ENCODE measurements at places on chromosomes 1 and 21.

DNA sequence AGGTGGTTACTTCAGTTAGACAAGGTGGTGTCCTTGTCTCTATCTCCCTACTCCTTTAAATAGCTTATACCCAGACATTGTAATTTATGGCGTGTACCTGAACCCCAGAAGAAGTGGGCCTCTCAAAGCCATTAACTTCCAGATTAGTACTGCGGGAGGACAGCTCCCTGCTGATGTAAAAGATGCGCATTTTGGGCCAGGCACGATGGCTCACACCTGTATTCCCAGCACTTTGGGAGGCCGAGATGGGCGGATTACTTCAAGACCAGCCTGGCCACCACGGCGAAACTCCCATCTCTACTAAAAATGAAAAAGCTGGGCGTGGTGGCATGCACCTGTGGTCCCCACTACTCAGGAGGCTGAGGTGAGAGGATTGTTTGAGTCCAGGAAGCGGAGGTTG is 15.0 kb upstream of the PLEKHM2 start:
- DNase-seq = no peak

DNA sequence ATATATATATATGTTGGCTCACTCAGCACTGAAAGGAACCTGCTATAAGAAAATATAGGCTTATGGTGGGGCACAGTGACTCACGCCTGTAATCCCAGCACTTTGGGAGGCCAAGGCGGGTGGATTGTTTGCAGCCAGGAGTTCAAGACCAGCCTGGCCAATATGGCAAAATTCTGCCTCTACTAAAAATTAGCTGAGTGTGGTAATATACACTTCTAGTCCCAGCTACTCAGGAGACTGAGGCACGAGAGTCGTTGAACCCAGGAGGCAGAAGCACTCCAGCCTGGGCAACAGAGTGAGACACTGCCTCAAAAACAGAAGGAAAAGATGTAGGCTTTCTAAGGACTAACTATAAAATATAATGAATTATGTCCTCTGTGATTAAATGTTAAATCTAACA is 14.6 kb upstream of the MUTYH start:
- no peak for DNase-seq

DNA sequence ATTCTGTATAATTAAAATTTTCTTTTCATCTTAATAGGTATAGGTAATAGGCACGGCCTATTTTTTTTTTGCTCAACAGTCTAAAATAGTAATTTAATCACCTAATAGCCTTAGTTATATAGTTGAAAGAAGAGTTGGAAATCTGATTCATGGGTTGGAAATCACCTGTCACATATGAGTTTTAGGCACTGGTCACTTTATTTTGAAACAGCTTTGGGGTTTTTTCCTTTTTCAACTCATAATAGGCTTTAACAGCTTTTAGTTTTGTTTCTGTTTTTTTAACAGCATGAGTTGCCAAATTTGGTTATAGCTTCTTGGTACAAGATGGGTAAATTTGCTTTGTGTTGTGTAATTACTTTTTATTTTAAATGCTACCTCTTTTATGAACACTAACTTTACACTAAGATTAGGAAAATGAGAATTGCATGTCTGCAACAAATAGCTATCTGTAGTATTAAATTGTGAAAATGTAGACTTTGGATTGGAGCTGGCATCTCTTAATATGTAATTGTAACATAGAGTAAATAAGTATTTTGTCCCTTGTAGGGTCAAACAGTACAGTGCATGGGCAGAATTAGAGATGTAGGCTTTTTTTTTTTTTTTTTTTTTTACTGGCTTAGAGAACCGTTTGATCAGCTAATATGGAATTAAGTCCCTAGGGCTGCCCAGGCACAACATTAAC is 109.8 kb downstream of the OSBPL9 start:
- DNase-seq = no peak

- no peak for DNase-seq
Observed at GRCh38 chr1:4177425-4178150, 277.5 kb upstream of the C1orf174 start.

GRCh38 chr21:33036430-33037162 is 10.9 kb downstream of the OLIG2 start:
- no peak for DNase-seq

DNA sequence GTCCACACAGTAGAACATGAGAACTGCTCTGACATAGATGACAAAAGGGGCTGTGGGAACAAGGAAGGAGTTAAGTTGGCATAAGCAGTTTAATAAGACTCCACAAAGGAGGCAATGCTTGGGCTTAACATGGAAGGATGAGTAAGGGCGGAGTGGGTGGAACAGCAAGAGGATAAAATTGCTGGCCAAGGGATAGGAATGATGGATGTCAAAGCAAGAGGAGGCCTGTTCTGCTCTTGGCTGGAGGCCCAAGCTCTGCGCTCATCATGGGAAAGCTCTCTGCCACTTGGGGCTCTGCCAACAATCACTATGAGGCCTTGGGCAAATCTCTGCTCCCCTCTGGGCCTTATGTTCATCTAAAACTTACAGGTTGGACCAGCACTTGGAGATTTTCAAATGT is 98.3 kb upstream of the CAMK1G start:
- peak; percentile 50 for DNase-seq

GRCh38 chr1:199010492-199010891 is 371.7 kb downstream of the PTPRC start:
- no peak for DNase-seq

DNA sequence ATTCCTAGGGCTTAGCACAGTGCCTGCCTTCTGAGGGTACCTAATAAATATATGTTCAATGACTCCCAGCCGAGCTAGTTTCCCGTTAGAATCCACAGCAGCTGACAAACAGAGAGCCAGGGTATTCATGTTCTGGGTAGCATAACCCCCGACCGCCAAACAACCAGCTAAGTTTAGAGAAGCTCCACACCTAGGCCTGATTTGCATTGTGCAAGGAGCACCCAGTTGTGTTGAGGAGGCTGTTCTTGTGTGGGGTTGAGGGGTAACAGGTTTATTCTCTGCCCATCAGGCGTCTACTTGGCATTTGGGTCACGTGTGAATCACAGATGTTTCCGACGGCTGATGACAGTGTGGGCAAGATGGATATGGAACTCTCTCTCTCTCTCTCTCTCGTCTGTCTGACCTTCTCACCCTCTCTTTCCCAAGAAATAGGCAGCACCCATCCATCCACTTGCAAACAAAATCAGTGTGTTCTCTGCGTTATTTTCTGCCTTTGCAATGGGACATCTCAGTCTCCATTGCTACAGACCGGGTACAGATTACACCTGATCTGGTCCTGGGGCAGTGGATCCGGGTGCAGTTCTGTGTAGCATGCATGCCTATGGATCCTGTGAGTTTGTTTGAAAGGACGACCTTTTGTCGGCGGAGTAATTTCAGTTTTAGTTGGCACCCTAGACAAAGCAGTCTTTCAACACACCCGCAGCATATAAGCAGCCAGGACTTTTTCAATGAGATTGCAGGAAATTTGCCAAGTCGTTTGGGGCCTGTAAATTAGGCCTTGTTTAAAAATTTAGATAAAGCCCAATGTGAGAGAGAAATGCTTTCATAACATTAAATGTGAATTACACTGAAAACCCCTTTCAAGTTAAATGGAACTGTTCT is 29.4 kb downstream of the KAZN start:
- DNase-seq = no peak

GRCh38 chr1:27542463-27543273 is 52.7 kb upstream of the WASF2 start:
- DNase-seq = no peak

DNA sequence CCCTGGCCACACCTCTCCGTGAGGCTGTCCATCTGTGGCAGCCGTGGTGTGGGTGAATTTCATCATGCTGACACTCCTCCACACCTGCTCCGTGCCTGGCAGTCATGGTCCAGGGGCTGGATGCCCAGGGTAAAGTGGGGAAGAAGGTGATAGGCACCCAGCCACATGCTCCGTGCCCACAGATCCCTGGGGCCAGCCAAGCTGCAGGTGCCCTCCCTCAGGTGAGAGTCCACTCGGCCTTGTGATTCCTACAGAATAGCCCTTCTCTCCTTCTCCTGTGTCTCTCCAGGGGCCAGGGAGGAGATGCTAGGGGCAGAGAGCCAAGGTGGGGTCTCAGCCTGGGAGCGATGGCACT is 16.8 kb upstream of the POFUT2 start:
- DNase-seq = no peak

DNA sequence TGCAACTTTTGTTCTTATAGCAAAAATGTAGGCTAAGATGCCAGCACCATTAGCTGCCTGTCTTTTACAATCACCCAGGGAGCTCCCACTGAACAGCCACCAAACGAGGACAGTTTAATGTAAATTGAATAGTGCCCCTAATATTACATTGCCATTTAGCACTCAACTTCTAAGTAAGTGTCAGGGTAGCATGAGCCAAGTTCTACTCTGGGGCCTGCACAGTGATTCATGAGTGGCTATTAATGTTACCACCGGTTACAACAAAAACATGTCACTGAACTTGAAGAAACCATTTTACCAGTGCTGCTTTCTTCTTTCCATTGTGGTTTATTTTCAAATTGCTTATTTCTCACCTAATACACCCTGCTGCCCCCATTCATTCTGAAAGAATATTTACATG is 295.6 kb upstream of the RRP15 start:
- no peak for DNase-seq

- no peak for DNase-seq
Observed at GRCh38 chr1:150887018-150887417, at the start of gene CTXND2. Gene CTXND2, plus strand, starts transcription at chr1:150887136. Its CDS starts 25,179 bp downstream, at chr1:150912315.

GRCh38 chr1:56578963-56579875 is at the start of gene PLPP3:
Gene PLPP3, minus strand, starts transcription at chr1:56579563. Its CDS starts 547 bp downstream, at chr1:56579016.
- no peak for DNase-seq

GRCh38 chr1:20052386-20052785 is 17.6 kb upstream of the PLA2G5 start:
- no peak for DNase-seq

GRCh38 chr1:101247404-101248287 is 10.8 kb downstream of the S1PR1 start:
- DNase-seq = no peak

- DNase-seq = no peak
Observed at GRCh38 chr21:8991968-8992621, 1529.3 kb upstream of the TPTE start.

DNA sequence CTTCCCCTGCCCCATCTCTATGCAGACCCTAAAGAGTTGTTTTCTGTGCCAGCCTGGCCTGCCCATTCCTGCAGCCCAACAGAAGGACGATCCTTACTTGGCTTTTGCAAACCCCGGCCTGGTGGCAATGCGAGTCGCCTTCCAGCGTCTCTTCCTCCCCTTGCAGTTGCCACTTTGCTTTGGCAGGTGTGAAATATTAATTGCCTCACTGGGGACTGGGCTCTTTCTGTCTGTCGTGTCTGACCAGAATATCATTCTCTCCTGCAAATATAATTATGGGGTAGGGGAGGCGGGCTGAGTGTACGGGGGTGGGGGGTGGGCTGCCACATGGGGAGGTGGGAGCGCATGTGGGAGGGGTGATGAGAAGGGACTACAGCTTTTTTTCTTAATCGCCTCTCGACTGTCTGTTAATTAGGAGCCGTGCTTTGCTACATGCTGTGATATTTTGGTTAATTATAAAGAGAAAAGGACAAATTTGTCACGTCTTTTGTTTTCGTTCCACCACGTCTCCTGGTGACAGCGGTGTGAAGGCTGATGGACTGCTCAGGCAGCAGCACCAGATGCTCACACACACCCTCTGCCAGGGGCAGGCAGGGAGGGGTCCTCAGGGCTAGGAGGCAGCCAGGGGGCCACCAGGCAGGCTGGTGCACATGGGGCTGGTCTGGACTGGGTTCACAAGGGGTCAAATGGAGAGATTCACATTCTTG is 80.1 kb upstream of the CD34 start:
- no peak for DNase-seq

DNA sequence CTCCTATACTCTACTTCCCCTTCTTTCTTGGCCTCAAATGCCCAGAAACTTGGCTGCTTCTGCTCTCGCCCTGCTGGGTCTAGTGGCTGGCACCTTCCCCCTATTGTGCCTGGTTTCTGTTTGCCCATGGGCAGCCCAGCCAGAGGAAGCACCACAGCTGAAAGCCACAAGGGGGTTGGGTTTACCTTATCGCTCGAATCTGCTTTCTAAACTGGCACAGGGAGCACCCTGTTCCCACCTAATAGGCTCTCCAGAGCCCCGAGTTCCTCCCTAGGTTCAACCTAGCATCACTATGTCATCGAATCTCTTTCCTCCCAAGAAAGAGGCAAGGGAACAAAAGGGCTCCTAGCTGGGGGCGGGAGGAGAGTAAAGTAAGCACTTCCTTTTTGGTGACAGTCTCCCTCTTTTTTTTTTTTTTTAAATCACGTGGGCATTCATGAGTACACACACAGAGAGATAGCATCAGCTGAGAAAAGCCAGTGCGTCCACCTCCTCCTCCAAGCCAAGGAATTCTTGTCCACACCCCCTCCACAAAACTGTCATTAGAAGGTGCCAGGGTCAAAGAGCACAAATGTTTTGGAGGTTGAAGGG is 72.8 kb downstream of the PLEKHA6 start:
- no peak for DNase-seq

GRCh38 chr1:2466270-2466665 is 9.8 kb upstream of the PLCH2 start:
- DNase-seq = no peak

GRCh38 chr1:38565020-38565491 is 294.5 kb downstream of the RRAGC start:
- DNase-seq = no peak

GRCh38 chr1:36710951-36711350 is 228.2 kb upstream of the CSF3R start:
- no peak for DNase-seq

DNA sequence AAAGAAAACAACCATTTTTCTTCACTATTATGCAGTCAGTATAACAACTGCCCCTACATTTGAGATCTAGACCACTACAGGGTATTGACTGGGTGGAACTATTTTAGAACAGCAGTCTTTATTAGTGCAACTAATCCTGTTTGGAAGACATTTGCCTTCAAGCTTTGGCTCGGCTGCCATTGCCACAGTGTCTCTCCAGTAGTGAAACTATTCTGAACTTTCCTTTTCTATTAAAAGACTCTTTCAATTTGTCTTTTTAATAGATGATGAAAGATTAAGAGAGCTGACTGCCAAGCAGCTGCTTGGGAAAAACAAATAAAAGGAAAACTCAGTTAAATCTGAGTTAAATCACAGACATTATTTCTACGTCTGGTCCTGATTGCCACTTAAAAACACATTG is 49.3 kb downstream of the LPGAT1 start:
- DNase-seq = no peak

DNA sequence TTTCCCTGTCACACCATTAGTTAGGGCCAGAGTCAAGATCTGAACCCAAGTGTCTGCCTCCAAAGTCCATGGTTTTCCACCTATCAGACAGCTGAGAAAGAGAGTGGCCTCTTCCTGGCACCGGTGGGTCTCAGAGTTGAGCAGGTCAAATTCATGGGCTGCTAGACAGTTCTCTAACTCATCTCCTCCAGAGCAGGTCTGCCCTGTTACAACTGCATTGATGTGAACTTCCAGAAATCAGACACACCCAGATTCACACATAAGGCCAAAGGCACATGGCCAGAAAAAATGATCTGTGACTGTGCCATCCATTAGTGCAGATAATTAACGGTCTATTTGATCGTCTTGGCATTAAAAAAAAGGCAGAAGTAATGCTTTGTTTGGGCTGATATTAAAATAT is 17.5 kb downstream of the SMIM12 start:
- no peak for DNase-seq

GRCh38 chr1:207088701-207089626 is at the start of gene C4BPB:
Gene C4BPB, plus strand, starts transcription at chr1:207088860. Its CDS starts 672 bp downstream, at chr1:207089532.
- DNase-seq = no peak
